ENCODE measurements at places on chromosomes 1 and 21.

DNA sequence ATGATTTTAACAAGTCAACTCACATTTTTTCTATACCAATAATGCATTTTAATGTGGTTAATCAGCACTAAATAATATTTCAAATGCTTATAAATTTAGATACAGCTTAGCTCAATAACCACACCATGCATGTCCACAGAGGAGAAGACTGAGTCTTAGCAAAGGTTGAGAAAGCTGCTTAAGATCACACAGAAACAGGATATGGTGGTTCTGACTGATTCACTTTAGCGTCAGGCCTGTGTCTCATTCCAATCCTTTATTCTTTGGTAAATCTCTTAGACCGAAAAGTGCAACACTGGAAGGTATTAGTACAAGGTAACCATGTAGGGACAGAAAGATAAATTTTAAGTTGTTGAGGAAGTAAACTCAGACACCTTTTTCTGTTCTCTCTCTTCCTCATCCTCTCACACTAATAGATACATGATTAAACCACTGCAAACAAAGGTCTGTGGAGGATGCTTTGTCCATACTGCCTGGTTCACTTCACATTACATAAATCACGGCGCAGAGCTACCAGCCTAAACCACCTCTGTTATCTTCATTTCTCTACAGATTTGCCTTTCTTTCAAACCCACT lies 139.0 kb downstream of the DPYD start:
- DNase-seq: no peak

- no peak for DNase-seq
These were observed 111.5 kb downstream of the SDCCAG8 start for GRCh38 chr1:243367314-243367713.

DNA sequence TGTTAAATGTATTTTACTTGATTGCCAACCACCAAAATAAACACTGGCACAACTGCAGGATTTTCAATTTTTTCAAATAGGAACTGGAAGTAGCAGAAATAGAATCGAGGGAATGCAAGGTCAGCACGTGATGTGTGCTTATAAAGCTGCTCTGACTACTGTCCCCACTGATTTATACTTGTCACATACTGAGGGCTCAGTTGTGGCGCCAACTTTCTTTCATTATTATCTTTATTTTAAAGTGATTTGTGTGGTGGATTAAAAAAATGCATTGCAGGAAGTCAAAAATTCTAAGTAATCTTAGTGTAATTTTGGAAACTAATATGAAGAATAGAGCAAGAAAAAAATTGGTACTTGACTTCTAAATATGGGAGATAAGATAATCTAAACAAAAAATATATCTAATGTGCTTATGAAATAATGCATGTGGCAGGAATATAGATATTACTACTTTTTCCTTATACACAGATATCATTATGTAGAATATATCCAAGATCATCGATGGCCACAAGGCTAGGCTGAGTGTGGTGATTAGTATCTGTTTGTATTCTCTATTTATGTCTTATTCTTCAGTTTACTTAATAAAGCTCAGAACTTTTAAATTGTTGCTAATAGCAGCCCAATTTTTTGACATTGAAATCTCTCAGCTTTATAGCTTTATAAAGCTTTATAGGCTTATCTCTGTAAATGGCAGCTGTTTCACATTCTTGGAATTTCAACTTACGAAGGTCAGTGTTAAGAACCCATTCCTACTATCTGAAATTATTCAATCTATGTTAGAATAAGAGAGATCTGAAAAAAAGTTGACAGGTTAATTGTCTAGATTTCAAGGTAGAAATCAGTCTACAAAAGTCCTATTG lies 404.5 kb upstream of the ADAMTS5 start:
- DNase-seq: no peak

DNA sequence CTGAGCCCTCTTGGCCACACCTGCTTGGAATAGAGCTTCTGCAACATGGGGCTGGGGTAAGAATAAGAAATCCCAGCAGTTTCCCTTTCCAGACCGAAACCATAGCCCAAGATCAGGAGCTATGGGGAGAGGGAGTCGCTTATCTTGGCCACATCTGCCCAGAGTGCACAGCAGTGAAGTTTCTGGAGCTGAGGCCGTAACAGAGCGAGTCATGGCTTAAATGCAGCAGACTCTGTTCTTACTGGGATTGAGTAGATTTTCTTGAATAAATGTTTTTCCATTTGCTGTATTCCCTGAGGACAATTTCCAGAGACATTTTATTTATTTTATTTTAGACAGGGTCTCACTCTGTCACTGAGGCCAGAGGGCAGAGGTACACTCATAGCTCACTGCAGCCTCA lies 33.5 kb downstream of the CFAP57 start:
- no peak for DNase-seq

- DNase-seq: no peak
These were observed 455.1 kb downstream of the SMYD3 start for GRCh38 chr1:246051909-246052518.

All from T1000 (cell line).